ENCODE measurements at places on chromosomes 3 and 15.
A peak's percentile ranks its signal among the peaks of the same experiment; 100 is the strongest.

GRCh38 chr3:12380461-12380860 lies 91.6 kb downstream of the PPARG start:
- DNase-seq = no peak

DNA sequence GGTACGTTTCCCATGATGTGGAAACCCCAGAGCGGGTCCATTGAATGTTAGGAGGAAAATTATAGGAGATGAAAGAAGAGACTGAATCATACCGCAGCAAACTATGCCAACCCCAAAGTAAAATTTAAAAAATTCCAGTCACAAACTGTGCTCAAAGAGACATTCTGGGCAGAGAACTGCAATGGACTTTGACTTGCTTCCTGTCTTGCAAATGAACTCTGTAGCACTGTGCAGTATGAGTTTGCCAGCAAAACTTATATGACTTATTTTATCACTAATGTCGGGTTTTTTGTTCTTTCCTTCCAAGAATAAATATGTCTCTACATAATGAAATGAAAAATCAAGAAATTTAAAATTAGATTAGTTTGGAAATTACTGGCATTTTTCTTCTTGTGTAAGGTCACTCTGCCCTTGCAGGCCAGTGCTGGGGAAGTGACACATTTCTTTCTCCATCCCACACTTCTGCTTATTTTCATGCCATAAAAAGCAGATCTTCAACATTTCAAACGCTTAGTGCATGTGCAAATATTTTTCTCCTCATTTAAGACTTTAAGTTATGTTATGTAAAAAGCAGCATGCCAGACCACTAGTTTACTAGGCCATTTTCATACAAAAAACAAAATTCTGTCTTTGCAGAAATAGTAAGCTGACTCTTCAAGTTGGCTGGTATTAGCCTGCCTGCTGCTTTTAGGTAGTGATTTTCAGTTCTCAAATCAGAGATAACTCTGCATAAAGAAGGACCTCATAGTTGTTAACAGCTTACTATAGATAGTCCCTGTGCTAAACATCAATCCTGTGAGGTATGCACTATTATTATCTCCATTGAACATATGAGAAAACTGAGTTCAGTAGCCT lies 32.2 kb upstream of the SSR3 start:
- DNase-seq = no peak

GRCh38 chr15:23851921-23852320 lies 164.8 kb upstream of the NDN start:
- no peak for DNase-seq

DNA sequence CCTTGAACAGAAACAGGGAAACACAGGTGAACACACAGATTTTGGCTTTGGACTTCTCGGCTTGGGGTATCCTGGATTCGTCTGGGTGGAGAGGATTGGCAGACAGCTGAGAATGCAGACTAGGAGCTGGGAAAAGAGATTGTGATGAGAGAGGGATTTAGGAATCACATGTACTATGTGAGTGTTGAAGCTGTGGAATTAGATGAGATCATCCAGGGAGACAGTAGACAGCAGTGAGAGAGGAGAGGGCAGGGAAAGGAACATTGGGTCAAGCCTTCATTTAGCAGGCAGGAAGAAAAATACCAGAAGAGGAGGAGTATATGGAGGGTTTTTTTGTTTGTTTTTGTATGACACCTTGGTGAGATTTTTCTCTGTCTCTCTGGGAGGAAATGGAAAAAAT lies 262.1 kb upstream of the TBL1XR1 start:
- DNase-seq = peak; percentile 70

DNA sequence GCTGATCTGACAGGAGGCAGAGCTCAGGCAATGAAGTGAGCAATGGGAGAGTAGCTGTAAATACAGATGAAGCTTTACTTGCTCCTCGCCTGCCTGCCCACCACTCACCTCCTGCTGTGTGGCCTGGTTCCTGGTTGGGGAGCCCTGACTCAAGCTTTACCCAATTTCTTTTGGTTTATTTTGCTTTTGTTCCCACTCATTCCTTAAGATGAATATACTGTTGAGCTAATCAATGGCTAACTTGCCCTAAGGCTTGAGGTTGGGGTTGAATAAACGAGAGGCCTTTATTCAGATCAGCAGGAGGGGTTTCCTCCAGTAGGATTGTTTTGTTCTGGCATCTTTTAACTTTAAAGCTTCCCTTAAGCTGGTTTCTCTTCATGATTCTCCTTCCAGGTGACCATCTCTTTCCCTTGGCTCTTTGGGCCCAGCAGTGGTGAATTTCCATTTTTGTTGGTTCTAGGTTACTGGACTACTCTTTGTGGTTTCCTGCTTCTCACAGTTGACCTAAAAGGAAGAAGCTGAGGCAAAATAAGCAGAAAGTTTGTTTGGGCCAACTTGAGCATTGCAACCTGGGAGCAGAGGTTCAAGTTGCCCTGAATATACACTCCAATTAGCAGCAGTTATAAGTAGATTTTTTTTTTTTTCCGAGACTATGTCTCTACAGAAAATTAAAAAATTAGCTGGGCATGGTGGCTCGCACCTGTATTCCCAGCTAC lies 44.4 kb downstream of the STARD9 start:
- no peak for DNase-seq

GRCh38 chr3:195876297-195877064 lies 31.9 kb downstream of the TNK2 start:
- DNase-seq = no peak

- no peak for DNase-seq
Observed at GRCh38 chr3:180776433-180776832, 97.1 kb upstream of the CCDC39 start.

GRCh38 chr3:187051066-187051465 lies 88.2 kb downstream of the RPL39L start:
- no peak for DNase-seq

- DNase-seq = no peak
Observed at GRCh38 chr3:100637197-100637631, 27.8 kb downstream of the ADGRG7 start.

- peak; percentile 33 for DNase-seq
Observed at GRCh38 chr15:74540161-74540760, 759 bp upstream of the ARID3B start.

- no peak for DNase-seq
Observed at GRCh38 chr3:1501406-1502115, 408.7 kb downstream of the CNTN6 start.

DNA sequence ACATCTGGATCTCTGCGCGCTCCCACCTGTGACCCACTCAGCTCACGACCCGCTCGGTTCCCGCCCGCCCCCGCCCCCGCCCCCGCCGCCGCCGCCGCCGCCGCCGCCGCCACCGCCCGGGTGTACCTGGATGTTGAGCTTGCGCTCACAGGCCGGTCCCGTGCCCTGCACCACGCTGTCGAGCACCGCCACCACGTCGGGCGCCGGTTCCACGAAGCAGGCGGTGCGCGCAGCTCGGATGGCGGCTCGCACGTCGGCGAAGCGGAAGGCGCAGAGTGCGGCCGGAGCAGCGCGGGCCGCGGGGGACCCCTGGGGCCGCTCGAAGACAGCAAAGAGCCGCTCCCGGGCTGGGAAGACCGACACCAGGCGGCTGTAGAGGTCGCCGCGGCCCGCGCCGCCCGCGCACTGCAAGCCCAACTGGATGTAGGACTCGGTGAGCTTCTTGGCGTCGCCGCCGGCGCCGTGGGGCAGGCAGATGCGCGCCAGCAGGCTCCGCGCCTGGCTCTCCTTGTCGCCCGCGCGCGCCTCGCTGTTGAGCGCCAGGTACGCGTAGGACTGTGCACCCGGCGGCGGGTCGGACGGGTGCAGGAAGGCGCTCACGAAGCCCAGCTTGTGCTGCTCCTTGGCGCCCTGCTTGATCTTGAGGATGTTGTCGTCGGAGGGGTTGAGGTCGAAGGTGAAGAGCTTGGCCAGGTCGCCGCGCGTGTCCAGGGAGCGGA lies 1.1 kb downstream of the PLXND1 start:
- DNase-seq = peak; percentile 75

- DNase-seq = peak; percentile 60
Observed at GRCh38 chr15:98668566-98669308, 20.4 kb downstream of the IGF1R start.

DNA sequence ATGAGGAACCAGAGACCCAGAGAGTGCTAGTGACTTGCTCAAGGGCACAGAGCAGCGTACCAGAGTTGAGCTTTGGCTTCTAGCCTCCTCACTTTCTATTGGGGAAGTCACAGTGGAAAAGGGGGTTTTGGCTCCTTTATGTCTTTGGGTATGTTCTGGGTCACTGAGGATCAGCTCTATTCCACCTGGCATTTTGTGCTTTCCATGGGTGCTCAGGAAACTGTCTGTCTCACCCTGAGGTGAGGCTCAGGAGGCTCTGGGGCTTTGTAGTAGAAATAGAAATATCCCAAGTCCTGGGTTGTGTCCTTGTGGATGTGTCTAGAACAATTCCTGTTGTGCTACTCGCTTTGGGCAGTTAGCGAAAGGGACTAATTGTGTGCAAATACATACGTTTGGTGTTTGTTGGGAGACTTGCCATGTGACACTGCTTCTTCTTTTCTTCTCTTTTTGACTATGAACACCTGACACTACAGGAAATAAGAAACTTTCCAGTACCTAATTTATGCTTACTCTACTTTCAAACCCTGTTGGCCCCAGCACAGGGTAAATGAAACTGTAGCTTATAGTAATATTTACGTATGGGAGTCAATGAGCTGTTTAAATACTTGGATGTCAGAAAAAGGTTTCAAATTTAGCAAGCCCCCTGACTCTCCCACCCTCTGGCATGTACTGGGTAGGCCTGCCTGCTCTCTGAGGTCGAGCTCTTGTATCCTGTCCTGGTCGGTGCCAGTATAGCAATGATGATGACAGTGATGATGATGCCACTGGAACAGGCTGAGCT lies 35.6 kb downstream of the SMAD3 start:
- DNase-seq = no peak

GRCh38 chr15:35514759-35515158 lies 31.2 kb downstream of the DPH6 start:
- peak; percentile 39 for DNase-seq

- DNase-seq = no peak
Observed at GRCh38 chr3:16286161-16286560, 21.1 kb downstream of the OXNAD1 start.

GRCh38 chr3:45475145-45475544 lies 86.8 kb downstream of the LARS2 start:
- no peak for DNase-seq

- DNase-seq = no peak
Observed at GRCh38 chr3:78347176-78347575, 1307.3 kb downstream of the ROBO2 start.

GRCh38 chr15:89167267-89168176 lies 53.9 kb downstream of the RLBP1 start:
- DNase-seq = peak; percentile 64

DNA sequence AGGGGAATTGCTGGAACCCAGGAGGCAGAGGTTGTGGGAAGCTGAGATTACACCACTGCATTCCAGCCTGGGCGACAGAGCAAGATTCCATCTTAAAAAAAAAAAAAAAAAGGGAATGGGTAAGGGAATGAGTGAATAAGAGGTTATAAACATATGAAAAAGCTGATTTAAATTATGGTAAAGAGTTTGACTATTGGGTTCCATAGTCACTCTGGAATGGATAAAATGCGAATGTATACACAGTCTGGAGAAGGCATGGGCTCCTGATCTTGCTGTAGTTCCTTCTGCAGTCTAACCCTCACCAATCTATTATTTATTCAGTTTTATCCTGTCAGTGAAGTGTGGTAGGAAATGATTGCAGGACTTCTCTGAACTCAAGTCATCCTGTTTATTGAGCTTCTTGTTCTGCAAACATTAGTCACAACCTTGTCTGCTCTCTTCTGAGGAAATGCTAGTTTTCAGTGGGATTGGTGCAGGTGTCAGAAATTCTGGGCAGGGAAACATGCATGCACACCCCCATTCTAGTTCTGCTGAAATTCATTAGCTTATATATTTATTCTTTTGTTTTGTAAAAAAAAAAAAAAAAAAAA lies 190.9 kb upstream of the CFAP20DC start:
- no peak for DNase-seq

DNA sequence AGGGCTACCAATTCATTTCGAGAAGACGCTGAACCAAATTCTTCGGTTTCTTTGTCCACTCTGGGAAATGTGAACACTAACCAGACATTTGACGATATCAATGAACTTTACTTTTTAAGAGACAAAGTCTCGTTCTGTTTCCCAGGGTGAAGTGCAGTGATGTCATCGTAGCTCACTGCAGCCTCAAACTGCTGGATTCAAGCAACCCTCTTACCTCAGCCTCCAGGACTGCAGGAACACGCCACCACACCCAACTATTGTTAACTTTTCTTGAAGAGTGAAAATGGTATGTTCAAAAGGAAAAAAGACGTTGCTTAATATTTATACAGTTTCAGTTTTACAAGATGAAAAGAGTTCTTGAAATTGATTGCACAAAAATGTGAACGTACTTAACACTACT lies 30.6 kb downstream of the MB21D2 start:
- no peak for DNase-seq

- peak; percentile 3 for DNase-seq
Observed at GRCh38 chr15:59138243-59138642, 33.3 kb downstream of the CCNB2 start.

GRCh38 chr3:26559227-26559626 lies 63.3 kb upstream of the LRRC3B start:
- no peak for DNase-seq

- DNase-seq = no peak
Observed at GRCh38 chr3:194375473-194376240, 6.1 kb upstream of the LRRC15 start.

GRCh38 chr3:165521131-165521871 lies 315.9 kb downstream of the BCHE start:
- DNase-seq = no peak

DNA sequence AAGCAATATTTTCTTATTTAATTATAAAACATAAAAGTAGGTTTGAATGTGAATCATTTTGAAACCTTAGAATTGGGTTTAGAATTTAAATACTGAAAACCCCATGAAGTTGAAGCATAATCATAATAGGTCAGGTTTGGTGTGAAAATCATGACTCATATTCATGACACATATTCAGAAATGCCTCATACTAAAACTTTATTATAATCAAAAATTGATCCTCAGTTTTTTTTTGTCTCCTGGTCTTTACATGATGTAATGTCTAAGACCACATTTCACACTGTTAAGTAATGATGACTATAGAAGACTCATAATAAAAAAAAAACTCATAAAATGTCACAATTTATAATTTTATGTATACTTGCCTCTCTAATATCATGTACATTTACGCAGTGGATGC lies 190.4 kb downstream of the FOXP1 start:
- DNase-seq = no peak

- no peak for DNase-seq
Observed at GRCh38 chr15:94298364-94298763, 67.0 kb downstream of the MCTP2 start.

- DNase-seq = no peak
Observed at GRCh38 chr3:112132554-112132953, 494 bp downstream of the GCSAM start.

GRCh38 chr15:31265871-31266711 lies 60.5 kb upstream of the KLF13 start:
- peak; percentile 38 for DNase-seq
